Neural crest cell (in vitro differentiated cells): ENCODE measurements at places on chromosomes 16 and 17. TPM values are rescaled to one million over a fixed set of nuclear protein-coding genes. Genes with fewer than 3 reads are reported as not detected.

Gene TRPV2
- total RNA-seq, result 0.98 and 1.3 TPM in 2 replicates

Gene CDH11
- 28.5 and 31.7 TPM in 2 replicates for total RNA-seq

Gene RAD51D
- 21.3 and 22.5 TPM in 2 replicates for total RNA-seq

Gene CBLN1
- total RNA-seq, result 0.61 and 1.0 TPM in 2 replicates
